ENCODE measurements at places on chromosomes 6 and 20. TPM values are rescaled to one million over a fixed set of nuclear protein-coding genes. Genes with fewer than 3 reads are reported as not detected.

DNA sequence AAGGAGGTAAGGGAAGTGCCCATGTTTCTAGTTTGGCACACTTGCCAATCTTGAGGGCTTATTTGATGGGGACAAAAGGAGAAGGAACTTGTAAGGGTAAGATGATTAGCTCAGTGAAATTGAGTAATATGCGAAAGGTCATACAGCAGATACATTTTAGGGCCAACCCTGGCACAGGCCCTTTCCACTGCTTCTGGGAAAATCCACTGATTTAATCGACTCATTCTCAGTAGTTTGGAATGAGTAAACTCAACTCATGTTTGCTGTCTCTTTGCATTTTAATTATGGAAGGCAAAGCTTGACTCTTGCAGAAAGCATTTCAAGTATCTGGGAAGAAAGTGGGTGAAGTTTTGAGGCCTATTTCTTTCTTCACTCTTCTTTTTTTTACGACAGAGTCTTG lies 20.0 kb downstream of the PHF20 start:
- DNase-seq: no peak

CCDC170 gene
- total RNA-seq: 1.9 TPM

HSPA12B gene
- total RNA-seq: 14.0 TPM

DNA sequence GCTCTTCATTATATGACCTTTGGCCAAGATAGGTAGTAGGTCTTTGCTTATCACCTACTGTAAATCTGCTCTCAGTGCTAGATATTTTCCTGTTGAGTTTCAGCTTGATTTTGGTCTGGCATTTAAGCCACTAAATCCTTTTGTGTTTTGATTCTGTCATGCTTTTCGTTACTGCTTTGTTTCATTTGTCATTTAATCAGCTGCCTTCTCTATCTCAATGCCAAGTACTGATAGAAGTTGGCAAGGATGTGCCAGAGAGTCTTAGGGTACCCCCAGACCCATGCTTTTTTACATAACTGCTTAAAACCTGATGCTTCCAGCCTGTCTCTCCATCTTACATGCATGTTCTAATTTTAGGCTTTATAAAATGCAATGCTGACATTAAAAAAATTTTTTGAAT lies 300.1 kb upstream of the SASH1 start:
- no peak for DNase-seq

DNA sequence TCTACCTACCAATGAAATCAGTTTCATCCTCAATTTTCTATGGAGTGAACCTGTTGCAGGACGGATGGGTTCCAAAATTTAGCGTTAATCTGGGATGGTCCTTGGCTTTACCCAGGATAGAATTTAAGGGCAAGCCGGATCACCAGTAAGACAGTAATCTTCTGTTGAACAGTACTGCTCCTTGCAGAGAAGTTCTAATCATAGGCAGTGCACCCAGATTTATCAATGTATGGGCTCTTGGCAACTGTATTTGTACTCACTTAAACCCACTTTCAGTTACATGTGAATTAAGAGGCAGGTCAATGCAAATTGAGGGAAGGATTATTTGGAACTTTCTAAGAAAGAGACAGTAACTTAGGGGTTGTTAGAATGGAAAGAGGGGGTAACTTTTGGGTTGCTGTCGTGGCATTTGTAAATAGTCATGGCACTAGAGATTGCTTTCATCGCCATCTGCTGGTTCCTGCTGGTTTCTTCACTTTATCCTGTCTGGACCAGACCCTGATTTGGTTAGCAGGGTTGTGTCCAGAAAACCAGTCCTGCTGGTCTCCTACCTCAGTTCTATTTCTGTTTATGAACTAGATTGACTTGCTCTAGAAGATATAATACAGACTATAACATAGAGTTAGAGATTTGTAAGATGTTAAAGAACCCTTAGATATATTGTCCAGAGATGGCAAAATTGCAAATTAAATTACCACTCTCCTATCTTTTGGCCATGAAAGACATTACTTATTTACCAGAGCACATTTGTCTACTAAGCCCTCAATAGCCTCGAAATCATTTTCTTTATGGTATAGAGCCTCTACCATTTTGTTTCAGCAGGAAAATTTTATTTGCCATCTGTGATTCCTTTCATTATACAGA lies 646.3 kb downstream of the UTRN start:
- no peak for DNase-seq

ULBP3 gene
- 3.9 TPM for total RNA-seq

GRCh38 chr6:56833873-56834272 lies 121.0 kb upstream of the BEND6 start:
- no peak for DNase-seq

- DNase-seq: no peak
Observed at GRCh38 chr20:24678351-24679106, 209.1 kb downstream of the SYNDIG1 start.

CDYL gene
- total RNA-seq: 24.8 TPM

DNA sequence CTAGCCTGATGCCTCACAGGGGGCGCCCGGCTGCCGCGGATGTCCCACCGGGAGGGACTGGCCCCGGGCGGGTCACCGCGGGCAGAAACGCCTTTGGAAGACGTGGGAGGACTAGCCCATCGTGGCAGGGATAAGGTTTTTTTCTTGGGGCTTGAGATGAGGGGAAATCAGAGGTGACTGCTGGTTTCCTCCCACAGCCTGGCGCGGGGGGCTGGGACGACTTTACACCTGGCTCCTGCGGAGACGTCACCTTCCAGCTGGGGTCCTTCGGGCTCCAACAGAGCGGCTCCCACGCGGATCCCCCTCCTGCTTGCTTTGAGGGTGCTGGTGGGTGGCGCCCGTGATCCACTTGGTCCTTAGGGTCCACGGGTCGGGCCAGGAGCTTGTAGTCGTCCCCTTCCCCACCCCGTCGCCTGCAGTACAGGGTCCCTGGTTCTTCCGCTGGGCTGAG lies 11.4 kb downstream of the ULBP3 start:
- no peak for DNase-seq

INSM1 gene
- total RNA-seq: not detected

DNA sequence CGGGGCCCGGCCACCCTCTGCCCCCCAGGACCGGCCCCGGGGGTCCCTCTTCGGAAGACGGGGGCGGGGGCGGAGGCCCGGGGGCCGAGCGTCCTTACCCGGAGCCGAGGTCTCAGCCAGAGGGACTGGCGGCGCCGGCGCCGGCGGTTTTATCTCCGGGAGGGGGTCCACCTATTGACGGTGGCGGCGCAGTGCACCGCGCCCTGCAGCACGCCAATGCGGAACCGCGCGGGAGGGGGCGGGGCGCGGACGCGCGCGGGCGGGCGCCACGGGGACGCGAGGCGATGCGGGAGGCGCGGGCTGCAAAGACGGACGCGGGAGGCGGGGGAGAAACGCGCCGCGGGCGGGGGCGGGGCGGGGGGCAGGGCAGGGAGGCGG lies at the start of gene EEF1A2:
Gene EEF1A2 (minus strand): TSS at position 124 of the 378 bp plus-strand sequence. CDS start 1,320 bp downstream, outside the sequence.
- DNase-seq: no peak

SLC35F1 gene
- 3.1 TPM for total RNA-seq

UTRN gene
- 199 TPM for total RNA-seq

NKX2-4 gene
- total RNA-seq: not detected

DNA sequence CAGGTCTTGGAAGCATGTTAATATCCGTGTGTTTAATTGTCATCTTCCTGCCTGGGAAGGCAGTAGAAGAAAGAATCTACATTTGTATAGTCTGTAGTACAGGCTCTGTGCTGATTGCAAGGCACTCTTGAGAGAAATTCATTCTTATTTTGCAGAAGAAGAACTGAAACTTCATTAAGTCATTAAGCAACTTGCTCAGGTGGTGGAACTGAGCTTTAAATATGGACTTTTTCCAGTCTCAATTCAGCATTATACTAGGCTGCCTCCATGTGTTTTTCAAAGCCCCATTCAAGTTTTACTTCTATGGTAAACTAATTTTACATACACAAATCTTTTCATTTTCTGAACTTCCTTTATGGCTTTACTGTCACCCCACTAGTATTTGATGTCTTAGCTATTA lies 18.7 kb downstream of the ZNF451 start:
- no peak for DNase-seq

- DNase-seq: no peak
Observed at GRCh38 chr6:64685401-64685800, 1021.6 kb downstream of the EYS start.

- peak; percentile 7 for DNase-seq
Observed at GRCh38 chr6:99613409-99613704, 6.7 kb downstream of the PRDM13 start.

- DNase-seq: no peak
Observed at GRCh38 chr6:46323312-46323965, 152.7 kb upstream of the ENPP5 start.

- DNase-seq: peak; percentile 91
Observed at GRCh38 chr6:169177516-169178166, 76.0 kb downstream of the THBS2 start.

DNA sequence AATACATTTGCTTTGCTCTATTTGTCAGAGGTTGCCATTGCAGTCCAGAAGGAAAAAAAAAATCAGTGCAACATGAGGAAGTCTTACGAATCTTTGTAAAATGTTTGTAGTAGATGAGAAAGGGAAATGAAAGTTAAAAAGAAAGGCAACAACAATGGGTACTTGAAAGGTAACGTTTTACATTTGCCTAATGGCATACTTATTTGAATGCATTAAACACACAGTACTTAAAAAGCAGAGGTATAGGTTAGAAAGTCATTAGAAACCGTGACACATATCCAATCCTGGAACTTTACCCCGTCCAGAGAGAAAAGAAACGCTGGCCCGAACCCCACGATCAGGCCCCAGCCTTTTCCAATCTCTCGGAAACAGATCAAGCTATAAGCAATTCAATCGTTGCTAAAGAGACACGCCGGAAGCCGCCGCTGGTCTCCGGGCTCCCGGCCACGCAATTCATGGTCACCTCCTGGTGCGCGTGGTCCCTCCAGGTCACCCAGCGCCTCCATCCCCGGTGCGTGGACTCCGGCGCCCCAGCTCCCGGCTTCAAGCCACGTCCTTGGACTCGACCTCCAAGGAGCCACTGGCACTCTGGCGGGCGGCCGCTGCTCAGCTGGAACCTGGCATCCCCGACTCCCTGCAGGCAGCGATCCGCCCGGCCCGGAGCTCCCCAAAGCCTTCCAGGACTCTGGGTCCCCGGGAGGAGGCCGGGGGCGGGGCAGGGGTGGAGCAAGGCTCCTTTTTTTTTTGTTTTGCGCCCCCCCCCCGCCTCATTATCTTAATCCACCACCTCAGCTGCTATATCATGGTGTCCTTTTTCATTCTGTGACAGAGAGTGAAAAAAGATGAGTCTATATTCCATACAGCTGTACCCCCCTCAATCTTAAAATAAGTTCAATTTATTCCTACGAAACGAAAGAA lies at the start of gene SLC18B1:
Gene SLC18B1 (minus strand): TSS at position 687 of the 918 bp plus-strand sequence. CDS start 181 bp downstream, at position 506.
- DNase-seq: no peak

DNA sequence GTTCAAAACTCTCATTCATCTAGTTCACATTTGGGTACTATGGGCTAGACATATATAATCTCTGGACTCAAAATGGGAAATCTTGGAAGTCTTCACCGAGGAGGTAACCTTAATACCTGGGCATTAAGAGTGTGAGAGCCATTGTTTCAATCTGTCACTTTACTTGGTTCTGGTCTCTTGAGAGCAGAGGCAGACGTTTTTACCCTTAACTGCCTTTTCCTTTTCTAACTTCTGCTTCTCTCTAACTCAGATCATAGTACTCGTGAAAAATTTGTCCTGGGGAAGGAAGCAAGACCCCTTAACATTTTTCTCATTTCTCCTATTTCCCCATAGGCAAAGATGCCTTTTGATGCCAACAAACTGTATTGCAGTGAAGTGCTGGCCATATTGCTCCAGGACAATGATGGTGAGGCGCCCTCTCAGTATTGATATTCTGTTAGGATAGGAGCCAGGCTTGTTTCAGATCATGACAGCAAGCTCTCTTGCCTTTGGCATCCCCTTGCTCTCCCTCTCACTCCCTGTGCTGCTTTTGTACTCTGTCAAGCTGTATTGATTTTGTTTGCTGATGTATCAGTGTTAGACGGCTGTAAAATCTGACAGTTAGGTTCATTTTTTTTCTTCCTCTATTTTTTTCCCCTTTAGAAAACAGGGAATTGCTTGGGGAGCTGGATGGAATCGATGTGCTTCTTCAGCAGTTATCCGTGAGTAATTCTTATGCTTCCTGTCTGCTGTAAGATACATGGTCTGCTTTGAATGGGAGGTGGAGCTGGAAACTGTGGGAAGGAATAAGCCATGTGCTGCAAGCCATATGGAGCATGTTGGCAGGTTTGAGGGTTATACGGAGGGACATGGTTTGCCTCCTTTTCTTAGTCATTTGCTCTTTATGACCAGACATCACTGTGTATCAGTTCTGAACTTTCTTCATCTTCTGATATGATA lies 83.5 kb downstream of the CTNNBL1 start:
- no peak for DNase-seq

ORC3 gene
- 26.9 TPM for total RNA-seq

- DNase-seq: no peak
Observed at GRCh38 chr6:39942903-39943580, 8.8 kb upstream of the MOCS1 start.

DNA sequence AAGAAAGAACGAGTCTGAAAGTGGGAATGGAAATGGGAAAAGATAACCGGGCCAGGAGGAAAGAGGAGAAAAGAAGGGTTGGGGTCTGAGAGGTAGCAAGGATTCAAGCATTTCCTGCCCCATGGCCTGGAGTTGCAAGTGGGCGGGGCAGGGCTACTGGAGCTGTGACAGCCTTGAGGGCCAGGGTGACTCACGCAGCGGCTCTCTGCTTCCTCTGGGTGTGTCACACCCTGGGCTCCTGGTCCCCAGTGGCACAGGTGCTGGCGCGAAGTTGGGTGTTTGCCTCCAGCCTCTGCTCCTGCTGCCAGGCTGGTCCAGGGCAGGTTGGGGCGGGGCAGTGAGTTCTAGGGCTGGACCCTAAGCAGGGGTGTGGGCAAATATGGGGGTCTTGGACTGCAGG lies 3.3 kb upstream of the ULBP3 start:
- no peak for DNase-seq

DNA sequence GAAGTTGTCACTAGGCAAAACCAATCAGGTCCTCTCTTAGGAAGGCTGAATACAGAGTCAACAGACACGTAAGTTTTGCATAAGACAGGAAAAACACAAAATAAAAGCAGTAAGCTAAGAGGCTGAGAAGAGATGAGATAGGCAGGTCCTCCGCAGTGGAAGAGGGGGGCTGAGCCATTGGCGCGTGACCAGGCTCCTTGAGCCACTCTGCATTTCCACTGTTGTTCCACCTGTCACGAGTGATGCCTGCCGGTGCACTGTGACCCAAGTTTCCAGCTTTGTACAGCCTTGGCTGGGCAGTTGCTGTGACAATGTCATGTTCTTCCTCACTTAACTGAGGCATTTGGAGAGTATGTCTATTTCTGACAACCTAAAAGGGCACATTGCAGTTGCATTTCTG lies 58.6 kb downstream of the NUDT3 start:
- DNase-seq: no peak

DNA sequence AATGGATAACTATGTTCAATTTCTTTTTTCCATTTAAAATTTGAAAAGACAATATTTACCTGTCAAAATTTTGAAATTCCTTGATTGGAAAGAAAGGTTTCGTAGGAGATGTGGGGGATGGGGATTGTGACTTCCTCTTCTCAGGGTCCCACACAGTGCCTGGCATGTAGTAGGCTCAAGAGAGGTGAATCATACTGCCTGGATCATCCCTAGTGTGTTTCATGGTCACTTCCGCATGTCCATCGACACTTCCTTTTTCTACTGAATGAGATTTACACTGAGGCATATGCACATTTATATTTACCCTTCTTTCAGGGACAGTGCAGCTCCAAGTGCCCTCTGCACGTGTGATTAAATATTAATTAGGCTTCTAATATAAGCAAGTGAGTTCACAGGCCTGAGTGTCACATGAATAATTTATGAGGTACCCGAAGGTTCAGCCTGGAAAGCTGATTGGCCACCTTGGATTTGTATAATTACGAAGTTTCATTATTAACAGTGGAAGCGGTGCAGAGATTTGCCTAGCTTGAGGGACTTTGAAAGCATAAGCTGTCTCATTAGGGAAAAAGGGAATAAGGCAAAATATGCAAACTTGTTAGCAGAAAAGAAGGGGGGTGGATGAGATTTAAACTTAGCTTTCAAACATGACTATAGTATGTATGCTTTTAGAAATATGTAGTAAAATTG lies 177.5 kb upstream of the MMS22L start:
- no peak for DNase-seq

SGK2 gene
- 8.3 TPM for total RNA-seq
